Neural progenitor cell (in vitro differentiated cells): ENCODE measurements at places on chromosomes 11 and 22. TPM values are rescaled to one million over a fixed set of nuclear protein-coding genes. Genes with fewer than 3 reads are reported as not detected.

- H3K27ac ChIP-seq: no peak overlapping the region
- DNase-seq: no peak
- H3K4me1 ChIP-seq: peaks cover 3% of the 10 kb centered on the region
Observed at GRCh38 chr11:130043575-130043974, 26.1 kb upstream of the APLP2 start.

DNA sequence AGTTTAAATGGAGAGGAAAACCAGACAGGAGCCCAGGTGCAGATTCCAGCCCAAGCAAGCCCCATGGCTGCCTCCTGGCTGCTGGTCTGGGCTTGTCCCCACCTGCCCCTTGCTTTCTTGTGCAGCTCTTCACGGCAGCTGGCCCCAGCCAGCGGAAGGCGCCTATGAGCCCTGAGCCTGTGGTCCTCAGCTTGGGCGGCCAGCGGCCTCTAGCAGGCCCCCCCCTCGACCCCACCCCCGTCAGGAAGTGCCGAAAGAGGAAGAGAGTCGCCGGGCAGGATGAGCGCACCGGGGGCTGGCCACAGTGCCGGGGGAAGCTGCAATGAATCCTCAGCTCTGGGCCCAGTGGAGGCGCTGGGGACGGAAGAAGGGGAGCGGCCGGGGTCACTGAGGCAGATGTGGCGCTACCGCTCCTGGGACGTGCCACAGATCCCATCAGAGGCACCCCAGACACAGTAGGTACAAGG is 2.1 kb upstream of the DGKZ start:
- H3K4me1 ChIP-seq: peaks cover 25% of the 10 kb centered on the region
- no peak overlapping the region for H3K27ac ChIP-seq
- H3K4me3 ChIP-seq: no peak overlapping the region
- DNase-seq: peak; percentile 55
- peaks cover 12% of the 10 kb centered on the region for H3K27me3 ChIP-seq

- H3K27ac ChIP-seq: no peak overlapping the region
- DNase-seq: peak; percentile 37
- H3K27me3 ChIP-seq: peaks cover 91% of the 10 kb centered on the region
- peaks cover 21% of the 10 kb centered on the region for H3K4me1 ChIP-seq
- no peak overlapping the region for H3K4me3 ChIP-seq
- no peaks in the 10 kb centered on the region for H3K36me3 ChIP-seq
Observed at GRCh38 chr11:120643284-120643683, 131.7 kb downstream of the GRIK4 start.

GRCh38 chr11:128066399-128066798 is 521.0 kb downstream of the ETS1 start:
- H3K4me1 ChIP-seq: peaks cover 20% of the 10 kb centered on the region
- H3K4me3 ChIP-seq: no peak overlapping the region
- no peak for DNase-seq
- H3K36me3 ChIP-seq: no peaks in the 10 kb centered on the region
- no peaks in the 10 kb centered on the region for H3K27me3 ChIP-seq
- no peak overlapping the region for H3K27ac ChIP-seq

DNA sequence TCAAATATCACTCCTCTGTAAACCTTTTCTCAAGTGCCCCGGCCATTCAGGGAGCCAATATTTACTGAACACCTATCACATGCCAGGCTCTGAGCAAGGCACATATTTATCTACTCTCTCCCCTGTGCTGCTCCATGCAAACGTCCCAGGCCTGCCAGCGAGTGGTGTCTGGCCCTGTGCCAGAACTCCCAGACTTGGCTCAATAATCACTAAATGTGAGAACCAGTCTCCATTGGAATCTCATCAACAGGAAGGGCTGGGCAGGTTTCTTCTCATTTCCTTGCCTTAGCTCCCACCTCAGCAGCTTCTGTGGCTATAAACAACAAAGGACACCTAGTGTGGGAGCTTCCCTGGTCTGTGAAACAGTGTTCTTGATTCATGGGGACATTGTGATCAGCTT is 21.7 kb downstream of the RASSF10 start:
- no peak for DNase-seq
- no peaks in the 10 kb centered on the region for H3K27me3 ChIP-seq
- H3K4me3 ChIP-seq: no peak overlapping the region
- H3K27ac ChIP-seq: no peak overlapping the region
- H3K4me1 ChIP-seq: peaks cover 13% of the 10 kb centered on the region
- no peaks in the 10 kb centered on the region for H3K36me3 ChIP-seq

DNA sequence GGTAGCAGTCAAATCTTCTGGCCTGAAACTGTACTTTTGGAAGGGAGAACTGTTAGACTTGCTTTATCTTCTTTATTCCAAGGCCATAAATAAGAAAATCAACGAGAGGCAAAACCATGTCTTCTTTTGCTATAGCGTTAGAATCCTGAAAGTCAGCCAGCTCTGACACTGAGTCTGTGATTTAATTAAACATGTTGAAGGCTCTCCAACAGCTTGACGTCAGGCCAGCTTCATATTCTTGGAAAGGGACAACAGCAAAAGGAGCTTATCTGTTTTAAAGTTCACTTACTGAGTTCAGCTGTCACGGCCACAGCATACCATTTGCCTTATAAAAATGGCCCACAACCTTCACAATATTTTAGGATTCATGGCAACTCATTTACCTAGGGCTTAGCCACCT is 131.0 kb upstream of the LDLRAD3 start:
- peaks cover 10% of the 10 kb centered on the region for H3K4me1 ChIP-seq
- H3K27me3 ChIP-seq: no peaks in the 10 kb centered on the region
- H3K4me3 ChIP-seq: no peak overlapping the region
- no peaks in the 10 kb centered on the region for H3K36me3 ChIP-seq
- no peak overlapping the region for H3K27ac ChIP-seq
- no peak for DNase-seq

DNA sequence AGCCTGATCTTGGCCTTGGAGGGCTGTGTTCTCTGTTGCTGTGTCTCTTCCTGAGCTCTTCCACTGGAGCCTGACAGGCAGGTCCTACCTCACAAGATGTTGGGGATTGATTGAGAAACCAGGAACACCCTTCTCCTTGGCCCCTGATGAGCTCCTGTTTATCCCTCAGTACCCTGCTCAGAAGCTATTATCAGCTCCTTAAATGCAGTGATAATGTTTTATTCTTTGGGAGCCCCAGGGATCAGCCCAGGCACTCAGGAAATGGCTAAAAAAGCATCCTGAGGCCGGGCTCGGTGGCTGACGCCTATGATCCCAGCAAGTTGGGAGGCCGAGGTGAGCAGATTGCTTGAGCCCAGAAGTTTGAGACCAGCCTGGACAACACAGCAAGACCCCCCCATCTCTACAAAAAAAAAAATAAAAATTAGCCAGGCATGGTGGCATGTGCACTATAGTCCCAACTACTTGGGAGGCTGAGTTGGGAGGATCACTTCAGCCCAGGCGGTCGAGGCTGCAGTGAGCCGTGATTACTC is 4.9 kb upstream of the PHLDA2 start:
- H3K36me3 ChIP-seq: no peaks in the 10 kb centered on the region
- no peak for DNase-seq
- no peak overlapping the region for H3K4me3 ChIP-seq
- peaks cover 33% of the 10 kb centered on the region for H3K27me3 ChIP-seq
- H3K4me1 ChIP-seq: no peaks in the 10 kb centered on the region

DNA sequence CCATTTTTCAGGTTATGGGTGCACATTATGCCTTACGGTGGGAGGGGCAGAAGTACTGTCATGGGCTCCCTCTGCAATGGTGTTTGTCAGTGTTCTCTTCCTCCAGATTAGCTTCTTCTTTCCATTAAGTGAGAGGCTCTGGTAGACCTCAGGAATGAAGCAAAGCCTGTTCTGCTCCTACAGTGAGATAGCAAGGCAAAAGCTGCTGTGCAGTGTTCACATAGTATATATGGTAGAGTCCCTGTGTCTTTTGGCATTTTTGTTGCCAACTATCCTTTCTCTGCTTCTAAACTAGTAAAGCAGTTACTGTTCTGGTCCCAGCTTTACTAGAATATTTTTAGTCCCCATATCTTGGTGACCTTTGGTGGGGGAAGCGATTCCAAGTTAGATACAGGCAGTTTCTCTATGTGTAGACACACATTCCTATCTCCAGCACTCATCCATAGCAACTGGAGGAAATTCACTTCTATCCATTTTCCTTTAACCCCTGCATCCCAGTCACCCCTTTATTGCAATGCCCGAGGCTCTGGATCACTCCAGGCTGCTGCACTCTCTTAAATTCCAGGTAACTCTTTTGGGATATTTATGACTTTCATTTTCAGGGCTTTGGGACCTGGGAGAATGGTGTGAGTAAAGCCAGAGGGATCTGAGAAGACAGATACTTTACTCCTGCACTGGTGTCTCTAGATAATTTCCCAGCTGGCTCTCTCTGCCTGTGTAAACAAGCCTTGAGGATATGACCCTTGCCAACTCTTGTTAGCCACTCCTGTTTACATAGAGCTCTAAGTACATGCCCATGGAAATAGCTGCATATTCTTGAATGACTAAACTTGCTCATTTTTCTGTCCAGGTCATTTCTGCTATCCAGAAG is 3.9 kb upstream of the TRIM34 start:
- no peaks in the 10 kb centered on the region for H3K36me3 ChIP-seq
- H3K27ac ChIP-seq: no peak overlapping the region
- DNase-seq: no peak
- H3K27me3 ChIP-seq: no peaks in the 10 kb centered on the region
- no peak overlapping the region for H3K4me3 ChIP-seq
- H3K4me1 ChIP-seq: peaks cover 11% of the 10 kb centered on the region

GRCh38 chr11:120123946-120124345 is 14.0 kb downstream of the TRIM29 start:
- no peak overlapping the region for H3K4me3 ChIP-seq
- no peaks in the 10 kb centered on the region for H3K27me3 ChIP-seq
- H3K4me1 ChIP-seq: no peaks in the 10 kb centered on the region
- DNase-seq: no peak
- H3K36me3 ChIP-seq: no peaks in the 10 kb centered on the region

GRCh38 chr11:131855320-131855719 is 484.9 kb downstream of the NTM start:
- no peak overlapping the region for H3K27ac ChIP-seq
- no peak overlapping the region for H3K4me3 ChIP-seq
- peaks cover 8% of the 10 kb centered on the region for H3K27me3 ChIP-seq
- peaks cover 34% of the 10 kb centered on the region for H3K4me1 ChIP-seq

DNA sequence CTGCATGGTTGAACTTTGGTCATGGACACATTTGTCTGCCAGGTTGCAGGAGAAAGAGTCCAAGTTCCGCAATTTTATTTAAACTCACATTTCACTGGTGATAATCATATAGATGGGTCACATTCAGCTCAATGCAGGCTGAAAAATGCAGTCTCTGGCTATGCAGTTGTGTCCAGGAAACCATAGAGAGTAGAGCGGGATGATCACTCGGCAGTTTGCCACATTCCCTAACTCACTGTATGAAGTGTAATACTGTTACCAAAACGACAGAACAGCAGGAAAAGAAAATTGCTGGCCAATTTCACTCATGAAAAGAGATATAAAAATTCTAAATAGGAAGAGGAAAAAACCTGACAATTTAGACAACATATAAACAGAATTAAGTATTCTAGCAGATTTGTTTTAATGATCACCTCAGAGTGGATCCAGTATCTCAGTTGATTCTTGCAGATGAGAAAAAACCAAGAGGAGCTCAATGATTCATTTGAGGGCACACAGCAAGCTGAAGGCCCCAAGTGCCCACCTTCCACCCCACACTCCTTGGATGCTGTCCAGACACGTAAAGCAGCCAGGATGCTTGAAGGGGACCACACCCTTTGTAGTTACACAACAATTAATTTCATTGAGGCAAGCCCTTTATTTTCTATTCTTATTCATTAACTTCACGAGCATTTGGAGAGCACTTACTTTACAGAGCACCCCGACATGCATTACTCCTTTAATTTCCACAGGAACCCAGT is 422.3 kb downstream of the SOX6 start:
- no peaks in the 10 kb centered on the region for H3K4me1 ChIP-seq
- H3K4me3 ChIP-seq: no peak overlapping the region
- H3K27ac ChIP-seq: no peak overlapping the region
- peaks cover 7% of the 10 kb centered on the region for H3K36me3 ChIP-seq

GRCh38 chr22:47298017-47298785 is 535.8 kb downstream of the TBC1D22A start:
- H3K4me3 ChIP-seq: no peak overlapping the region
- no peak for DNase-seq
- H3K4me1 ChIP-seq: no peaks in the 10 kb centered on the region
- H3K27ac ChIP-seq: no peak overlapping the region
- no peaks in the 10 kb centered on the region for H3K27me3 ChIP-seq
- H3K36me3 ChIP-seq: no peaks in the 10 kb centered on the region

GRCh38 chr11:128499613-128500253 is 87.6 kb downstream of the ETS1 start:
- H3K27ac ChIP-seq: no peak overlapping the region
- H3K4me3 ChIP-seq: no peak overlapping the region
- no peaks in the 10 kb centered on the region for H3K36me3 ChIP-seq
- H3K27me3 ChIP-seq: no peaks in the 10 kb centered on the region
- no peak for DNase-seq

DNA sequence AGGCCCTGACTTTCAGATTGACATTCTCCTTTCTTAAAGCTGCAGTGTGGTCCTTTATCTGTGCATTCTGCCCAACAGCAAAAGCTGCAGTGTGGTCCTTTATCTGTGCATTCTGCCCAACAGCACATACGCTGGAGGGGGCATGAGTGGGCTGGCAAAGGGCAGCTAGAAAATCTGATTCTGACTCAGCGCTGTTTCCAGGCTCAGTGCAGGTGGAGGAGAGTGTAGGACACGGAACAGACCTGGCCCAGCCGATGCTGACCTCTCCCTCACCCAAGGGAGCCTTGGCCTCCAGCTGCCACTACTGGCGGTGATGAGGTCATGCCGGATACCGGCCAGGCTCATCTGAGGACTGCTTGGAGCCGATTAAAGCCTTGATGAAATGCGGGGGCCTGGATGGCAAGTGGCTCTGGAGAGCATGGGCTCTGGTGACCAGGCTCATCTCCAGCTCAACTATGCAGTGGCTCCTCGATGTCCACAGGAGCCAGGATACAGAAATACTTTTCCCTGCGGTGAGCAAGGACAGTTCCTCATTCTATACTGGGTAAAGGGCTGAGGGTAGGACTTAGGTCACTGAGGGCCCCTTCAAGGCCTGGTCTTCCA is 84.6 kb downstream of the CLPB start:
- DNase-seq: no peak
- H3K4me1 ChIP-seq: no peaks in the 10 kb centered on the region
- no peak overlapping the region for H3K27ac ChIP-seq
- H3K27me3 ChIP-seq: no peaks in the 10 kb centered on the region
- H3K4me3 ChIP-seq: no peak overlapping the region
- no peaks in the 10 kb centered on the region for H3K36me3 ChIP-seq

Gene C11orf42
- total RNA-seq: not detected in 2 replicates

Gene PKDREJ
- not detected in 2 replicates for total RNA-seq

Gene SPA17
- 53.3 and 67.2 TPM in 2 replicates for total RNA-seq

Gene RASD2
- total RNA-seq: 0.04 and 0.19 TPM in 2 replicates

Gene OR8B2
- not detected in 2 replicates for total RNA-seq

Gene CLP1
- 18.0 TPM in 2 replicates for total RNA-seq

Gene LRRC51
- total RNA-seq: 10.5 and 15.0 TPM in 2 replicates

Gene DCHS1
- 4.5 and 9.0 TPM in 2 replicates for total RNA-seq
